ENCODE measurements at places on chromosomes 2 and 18.

DNA sequence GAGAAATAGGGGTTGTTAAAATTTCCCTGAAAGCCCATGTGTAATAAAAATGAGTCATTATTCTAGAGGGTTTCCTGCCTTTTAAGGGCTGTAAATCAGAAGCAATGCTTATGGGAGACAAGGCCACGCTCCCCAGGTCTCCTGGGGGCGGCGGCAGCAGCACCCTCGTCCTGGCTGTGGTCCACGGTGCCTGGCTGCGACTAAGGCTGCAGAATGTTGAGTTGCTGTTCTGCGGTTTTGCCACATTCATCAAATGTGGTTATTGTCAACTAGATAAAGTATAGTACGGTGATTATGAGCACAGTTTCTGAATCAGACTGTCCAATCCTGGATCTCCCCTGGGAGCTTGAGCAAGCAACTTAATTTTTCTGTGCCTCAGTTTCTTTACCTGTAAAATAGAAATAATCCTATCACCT, 11.9 kb upstream of the AGFG1 start:
- peak; percentile 91 for DNase-seq

GRCh38 chr2:232925153-232925820, 55.2 kb downstream of the SNORC start:
- DNase-seq, result no peak

DNA sequence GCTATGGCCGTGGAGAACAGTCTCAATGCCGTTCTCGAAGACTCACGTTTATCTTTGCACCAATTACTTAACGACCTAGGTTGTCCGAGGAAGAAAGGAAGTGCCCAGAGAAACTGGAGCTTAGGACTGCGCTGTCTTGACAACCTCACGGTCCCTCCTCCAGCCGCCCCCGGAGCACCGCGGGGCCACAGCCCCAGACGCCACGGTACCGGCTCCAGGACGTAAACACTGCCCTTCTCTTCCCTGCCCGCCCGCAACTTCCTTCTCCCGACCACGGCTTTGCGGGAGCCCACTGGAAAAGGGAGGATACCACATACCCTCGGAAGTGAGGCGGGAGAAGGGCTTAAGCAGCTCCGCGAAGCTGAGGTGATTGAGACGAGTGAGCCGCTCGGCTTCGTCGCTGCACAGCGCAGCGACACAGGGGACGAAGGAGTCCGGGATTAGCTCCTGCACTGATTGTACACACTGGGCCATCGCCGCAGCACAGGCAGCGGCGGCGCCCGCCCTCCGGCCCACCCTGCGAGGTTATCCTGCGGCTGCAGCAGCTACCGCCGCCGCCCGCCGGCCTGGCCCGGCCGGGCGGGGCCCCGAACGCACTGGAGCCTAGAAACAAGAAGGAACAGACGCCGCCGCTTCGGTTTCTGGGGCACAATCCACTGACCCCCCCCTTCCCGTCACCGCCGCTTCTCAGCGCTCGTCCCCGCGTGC, 483 bp downstream of the TRAPPC8 start:
- DNase-seq, result peak; percentile 25

- no peak for DNase-seq
Measured at GRCh38 chr2:144081272-144081671, 438.6 kb downstream of the ZEB2 start.

DNA sequence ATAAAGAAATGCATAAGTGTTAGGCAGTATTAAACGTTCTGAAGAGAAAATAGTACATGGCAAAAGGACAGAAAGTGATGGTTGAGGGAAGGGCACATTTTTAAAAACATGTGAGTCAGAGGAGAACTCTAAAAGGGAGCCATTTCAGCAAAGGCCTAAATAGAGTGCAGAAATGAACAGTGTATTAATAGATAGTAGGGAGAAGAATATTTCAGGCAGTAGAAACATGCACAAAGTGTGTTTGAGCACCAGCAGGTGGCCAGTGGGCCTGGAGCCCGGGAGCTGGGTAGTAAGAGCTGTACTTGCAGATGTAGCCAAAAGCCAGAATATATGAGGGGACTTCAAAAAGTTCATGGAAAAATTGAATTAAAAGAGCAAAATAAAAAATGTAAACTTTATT, 288.1 kb upstream of the FIGN start:
- DNase-seq, result no peak

All from common myeloid progenitor, CD34-positive (primary cell).